ENCODE measurements at places on chromosomes 13 and 19.

DNA sequence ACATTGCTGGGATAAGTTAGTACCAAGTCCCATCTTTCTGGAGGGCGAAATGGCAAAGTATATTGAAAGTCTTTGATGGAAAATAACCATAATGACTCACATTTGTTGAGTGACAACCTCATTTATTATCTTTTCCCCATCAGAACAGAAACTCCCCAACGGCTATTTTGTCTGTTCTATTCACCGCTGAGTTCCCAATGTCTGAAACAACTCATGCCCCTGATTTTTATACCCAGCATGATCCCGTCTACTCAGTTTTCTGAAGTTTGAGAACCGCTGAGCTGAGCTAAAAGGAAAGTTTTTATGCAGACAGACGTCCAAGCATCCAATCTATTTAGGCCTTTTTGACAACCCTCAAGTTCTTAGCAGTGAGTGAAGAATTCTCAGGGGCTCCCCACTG, 7.8 kb upstream of the TINCR start:
- no peak for DNase-seq

DNA sequence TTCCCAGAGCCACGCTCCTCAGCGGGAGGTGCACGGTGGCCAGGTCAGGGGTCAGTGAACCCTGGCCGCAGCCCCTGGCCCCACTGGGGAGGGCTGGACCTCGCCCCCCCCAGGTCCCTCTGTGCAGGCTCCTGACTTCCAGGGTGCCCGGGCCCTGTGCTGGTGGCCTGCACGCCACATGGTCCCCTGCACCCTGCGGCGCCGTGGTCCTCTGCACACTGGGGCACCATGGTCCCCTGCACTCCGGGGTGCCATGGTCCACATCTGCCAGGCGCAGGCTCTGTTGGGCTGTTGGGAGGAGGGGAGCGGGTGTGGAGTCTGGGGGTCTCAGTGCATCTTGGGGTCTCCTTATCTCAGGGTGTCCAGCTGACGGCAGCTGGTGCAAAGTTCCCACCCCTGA, 23.3 kb upstream of the TMEM255B start:
- no peak for DNase-seq

DNA sequence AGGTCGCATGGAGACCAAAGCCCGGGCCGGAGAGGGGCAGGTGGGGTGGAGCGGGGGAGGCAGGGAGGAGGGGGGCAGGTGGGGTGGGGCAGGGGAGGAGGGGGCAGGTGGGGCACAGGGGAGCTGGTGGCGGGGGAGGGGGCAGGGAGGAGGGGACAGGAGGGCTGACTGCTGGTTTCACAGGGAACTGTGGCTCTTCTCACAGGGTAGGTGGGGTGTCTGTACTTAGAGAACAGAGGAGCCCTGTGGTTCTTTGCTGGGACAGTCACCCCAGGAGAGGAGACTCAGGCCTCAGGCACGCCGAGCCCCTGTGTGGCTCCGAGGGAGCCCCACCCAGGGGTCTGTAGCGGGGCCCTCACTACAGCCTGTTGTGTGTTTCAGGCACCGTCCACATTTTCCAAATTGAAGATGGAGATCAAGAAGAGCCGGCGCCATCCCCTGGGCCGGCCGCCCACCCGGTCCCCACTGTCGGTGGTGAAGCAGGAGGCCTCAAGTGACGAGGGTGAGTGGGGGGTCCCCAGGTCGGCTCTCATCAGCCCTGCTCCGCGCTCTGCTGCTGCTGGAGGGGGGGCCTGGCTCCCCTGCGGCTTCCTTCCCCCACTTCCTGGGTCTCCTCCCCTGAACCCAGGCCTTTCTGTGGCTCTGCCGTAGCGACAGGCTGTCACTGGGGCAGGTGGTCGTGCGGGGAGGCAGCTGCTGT, 162.7 kb downstream of the KDM4B start:
- DNase-seq = peak; percentile 46

DNA sequence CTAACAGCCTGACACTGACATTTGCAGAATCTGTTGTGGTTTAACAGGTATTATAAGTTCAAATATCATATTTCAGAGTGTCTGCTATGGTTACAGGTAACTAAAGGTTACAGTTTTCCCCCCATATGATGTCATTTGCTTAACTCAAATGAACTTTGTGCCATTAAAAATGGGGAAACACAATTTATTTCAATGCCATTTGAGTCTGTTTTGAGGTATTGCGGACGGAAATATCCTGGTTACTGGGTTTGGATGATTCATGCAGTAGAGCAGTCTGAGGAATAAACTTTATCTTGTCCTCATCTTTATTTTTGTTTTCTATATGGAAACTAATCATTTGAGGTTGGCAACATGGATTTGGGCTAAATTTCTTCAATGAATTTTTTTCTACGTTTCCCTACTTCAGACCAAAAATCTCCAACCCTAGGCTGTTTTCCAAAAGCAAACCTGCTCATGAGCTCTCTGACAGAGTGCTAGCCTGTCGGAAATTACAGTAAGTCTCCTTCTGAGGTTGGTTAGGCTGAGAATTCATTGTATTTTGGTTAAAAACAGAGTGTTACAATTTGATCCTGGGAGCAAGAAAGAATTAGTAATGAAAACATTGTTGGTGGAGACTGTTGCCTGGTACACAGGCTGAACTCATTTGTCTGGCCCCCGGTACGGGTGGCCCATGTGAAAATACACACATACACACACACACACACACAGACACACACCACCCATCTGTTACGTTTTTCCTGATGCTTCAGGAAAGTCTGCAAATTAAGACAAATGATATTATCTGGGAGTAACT, 66.1 kb downstream of the AKAP11 start:
- DNase-seq = no peak

DNA sequence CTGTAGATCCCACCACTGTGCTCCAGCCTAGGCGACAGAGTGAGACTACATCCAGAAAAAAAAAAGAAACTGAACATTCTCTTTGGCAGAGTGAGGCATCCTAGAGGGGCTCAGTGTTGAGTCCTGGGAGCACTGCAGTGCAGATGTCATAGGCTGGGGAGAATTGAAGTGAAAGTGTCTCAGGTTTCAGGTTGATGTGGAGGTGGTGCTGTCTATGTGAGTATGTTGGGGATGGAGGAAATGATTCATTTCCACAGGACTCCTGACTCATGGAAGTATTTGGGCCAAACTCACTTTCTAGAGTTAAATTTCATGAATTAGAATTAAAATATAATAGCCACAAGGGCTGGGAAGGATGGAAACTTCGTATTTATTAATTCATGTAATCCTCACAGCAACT, 134.4 kb upstream of the TSC22D1 start:
- DNase-seq = no peak

DNA sequence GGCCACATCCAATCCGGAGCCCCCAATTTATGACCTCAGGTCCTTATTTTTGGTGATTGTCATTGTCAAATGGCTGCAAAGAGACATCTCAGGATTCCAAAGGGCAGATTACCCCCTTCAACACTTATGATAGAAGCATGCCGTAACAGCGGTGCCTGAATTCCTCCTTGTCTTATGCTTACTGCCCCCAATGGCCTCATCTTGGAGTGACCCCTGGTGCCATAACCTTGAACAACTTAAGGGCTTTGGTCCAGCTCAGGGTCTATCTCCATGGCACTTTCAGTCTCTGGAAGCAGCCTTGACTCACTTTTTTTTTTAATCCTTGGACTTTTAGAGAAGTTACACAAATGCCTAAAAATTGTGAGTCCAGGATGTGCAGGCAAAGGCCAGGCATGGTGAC, 171.6 kb upstream of the ZNF507 start:
- DNase-seq = no peak

- DNase-seq = no peak
Observed at GRCh38 chr13:57815600-57815999, 184.1 kb downstream of the PCDH17 start.

DNA sequence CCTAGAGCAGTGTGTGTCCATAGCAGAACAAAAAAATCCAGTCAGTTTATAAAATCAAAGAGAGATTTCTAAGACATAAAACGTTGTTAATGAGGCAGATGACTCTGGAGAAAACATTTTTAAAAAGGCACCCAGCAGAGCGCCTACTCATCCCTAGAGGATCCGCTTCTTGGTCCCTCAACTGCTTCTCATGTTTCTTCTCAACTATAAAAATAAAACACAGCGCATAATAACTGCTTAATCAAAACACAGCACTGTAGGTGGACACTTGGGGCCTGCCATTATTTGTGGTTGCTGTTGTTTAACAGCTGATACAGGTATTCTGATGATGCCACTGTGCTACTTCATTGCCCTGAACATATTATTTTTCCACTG, 347.9 kb downstream of the FGF9 start:
- no peak for DNase-seq

DNA sequence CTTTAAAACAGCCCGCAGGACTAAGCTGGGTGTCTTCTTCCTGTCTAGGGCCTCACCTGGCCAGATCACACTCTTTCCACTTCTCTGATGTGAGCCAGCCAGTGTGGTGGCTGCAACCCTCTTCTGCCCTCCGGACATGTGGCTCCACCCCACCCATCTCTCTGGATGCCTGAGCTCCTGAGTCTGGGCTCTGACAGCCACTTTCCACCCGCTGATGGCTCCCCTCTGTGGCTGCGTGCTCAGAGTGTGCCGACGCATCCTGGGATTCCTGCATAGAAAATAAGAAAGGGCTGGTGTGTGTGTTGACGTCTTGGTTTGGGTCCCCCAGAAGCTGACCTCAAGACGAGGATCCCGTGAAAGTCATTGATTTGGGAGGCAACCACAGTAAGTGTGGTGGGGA, 181.6 kb downstream of the URI1 start:
- no peak for DNase-seq

DNA sequence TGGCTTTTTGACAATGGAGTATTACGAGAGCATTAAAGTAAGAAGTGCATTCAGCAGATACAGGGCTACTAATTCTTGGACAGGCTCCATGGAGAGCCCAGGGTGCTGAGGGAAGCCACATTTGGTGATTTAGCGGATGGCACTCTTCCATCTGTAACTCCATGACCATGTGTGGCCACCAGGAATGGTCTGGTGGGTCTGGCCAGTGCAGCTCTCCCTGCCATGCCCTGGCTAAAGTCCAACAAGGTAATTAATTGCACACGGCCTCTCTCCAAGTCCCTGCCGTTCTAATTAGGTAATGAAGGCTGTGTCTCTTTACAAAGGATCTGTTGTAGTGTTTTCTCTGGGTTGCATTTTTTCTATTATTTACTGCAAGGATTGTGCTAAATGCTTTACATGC, 4.3 kb upstream of the ZFR2 start:
- DNase-seq = no peak

DNA sequence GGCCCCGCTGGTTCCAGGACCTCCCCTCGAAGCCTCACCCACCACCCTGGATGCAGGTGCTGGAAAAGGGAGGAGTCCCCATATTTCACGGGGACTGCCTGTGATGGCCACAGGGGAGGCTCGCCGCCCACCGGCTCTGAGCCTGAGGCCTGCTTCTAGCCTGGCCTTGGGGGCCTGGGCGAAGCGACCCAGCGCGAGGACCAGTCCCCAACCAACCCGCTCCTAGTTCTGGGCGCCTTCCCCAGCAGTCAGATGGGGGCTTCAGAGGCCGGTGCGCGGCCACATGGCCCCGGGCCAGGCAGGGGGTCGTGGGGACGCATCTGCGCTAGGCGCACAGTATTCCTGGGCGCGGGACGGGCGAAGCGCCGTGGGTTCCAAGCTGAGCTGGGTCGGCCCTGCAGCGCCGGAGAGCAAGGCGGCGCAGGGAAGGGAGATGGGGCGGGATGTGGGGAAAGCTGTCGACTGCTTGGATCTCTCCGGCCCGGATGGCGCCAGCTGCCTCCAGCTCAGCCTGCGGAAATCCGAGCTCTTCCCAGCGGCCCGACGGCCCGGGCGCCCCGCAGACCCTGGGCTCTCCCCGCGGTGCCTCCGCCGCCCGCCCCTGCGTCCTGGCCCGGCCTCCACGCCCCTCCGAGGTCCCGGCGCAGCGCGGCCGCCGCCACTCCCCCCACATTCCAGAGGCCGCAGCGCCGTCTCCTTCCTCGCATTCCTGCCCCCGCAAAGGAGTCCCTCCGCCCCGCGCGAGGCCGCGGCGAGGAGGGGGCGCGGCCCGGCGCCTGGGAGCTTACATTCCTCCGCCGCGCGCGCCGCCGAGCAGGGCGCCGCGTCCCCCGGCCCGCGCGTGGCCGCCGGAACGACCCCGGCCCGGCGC, at the start of gene WTIP:
Gene WTIP, plus strand, starts transcription at position 788 of the 871 bp plus-strand sequence. CDS start 217 bp downstream, outside the sequence.
- DNase-seq = no peak

GRCh38 chr13:61170856-61171255, 244.8 kb downstream of the PCDH20 start:
- no peak for DNase-seq

DNA sequence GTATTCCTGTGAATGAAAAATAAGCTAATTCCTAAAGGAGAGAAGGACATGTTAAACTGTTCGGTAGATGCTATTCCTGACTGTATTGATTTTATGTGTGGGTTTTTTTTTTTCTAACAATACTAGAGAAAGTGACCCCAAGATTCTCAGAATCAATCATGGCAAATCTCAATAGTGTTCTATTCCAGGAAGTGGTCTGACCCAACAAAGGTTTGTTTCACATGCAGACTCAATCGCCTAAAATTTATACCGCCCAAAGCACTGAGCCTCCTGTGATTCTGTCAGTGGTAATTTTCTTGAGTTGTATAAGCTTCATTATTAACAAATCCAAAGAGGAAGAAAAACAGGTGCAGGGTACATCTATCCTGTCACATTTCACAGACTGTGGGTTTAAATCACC, 293.7 kb downstream of the SUCLA2 start:
- no peak for DNase-seq

DNA sequence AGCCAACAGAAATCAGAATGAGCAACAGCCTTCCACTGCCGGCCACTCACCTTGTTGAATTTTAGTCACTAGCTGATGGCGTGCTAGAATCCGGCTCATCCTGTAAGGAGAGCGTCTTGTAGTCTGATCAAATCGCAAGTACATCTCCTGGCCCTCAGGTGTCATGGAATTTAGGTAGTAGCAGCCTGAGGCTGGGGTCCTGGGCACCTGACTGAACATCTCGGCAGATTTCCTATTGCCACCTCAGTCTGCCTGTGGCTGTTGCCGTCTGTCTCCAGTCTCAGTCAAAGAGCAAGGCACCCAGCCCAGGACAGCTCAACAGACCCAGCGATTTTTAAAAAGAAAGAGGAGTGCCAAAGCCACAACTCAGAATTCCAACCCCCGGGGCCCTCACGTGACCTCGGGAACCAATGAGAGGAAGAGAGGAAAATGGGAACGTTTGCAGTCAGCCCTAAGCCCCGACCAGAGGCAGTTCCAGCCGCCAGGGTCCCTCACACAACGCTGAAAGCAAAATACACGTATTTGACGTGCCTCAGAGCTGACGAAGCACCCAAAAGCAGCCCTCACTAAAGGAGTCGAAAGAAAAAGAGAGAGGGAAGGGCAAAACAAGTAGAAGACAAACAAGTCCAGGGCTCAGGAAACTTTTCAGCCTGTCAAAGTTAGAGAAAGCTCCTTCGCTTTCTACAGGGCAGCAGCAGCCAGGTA, at the start of gene STARD13:
Gene STARD13, minus strand, starts transcription at position 336 of the 705 bp plus-strand sequence. Its CDS starts 117 bp downstream, at position 219.
- no peak for DNase-seq
